ENCODE measurements at places on chromosomes 6 and 20. TPM values are rescaled to one million over a fixed set of nuclear protein-coding genes. Genes with fewer than 3 reads are reported as not detected.

Gene SLC22A16
- total RNA-seq, result not detected

Gene CST2
- total RNA-seq, result not detected

DNA sequence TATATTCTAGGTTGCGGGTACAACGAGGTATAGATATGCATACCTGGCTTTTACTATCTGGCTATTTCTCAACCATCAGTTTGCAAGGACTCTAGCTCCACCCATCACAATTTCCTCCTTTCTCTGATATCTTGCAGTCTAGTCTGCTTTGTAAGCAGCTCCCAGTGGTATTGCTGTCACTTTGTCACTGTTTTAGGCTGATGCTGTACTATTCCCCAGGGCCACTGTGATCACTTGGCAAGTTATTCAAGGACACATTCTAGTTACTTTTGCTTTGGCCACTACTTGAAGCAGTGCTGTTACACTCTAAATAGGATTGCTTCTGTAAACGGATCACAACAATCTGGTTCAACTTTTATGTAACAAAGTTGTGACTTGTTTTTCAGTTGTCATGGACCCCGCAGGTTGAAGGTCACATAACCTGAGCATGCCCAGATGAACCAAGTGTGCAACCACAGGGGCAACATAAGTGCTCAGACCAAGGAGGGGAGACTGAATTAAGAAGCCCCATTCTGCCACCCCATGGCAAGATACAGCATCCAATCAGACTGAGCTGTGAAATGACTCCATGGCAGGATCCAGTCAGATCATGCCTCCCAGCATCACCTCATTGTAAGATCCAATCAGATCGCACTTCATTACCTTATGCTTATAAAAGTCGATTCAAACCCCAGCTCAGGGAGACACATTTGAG lies 588.4 kb upstream of the CITED2 start:
- no peaks in the 10 kb centered on the region for H3K4me1 ChIP-seq
- H3K27me3 ChIP-seq, result no peaks in the 10 kb centered on the region
- no peaks in the 10 kb centered on the region for H3K36me3 ChIP-seq

GRCh38 chr6:161948462-161948861 lies 674.6 kb upstream of the AGPAT4 start:
- no peaks in the 10 kb centered on the region for H3K4me1 ChIP-seq
- H3K27ac ChIP-seq, result no peak overlapping the region
- H3K27me3 ChIP-seq, result no peaks in the 10 kb centered on the region
- no peak for DNase-seq
- H3K4me3 ChIP-seq, result no peak overlapping the region
- H3K36me3 ChIP-seq, result no peaks in the 10 kb centered on the region

Gene BPIFB4
- not detected for total RNA-seq

DNA sequence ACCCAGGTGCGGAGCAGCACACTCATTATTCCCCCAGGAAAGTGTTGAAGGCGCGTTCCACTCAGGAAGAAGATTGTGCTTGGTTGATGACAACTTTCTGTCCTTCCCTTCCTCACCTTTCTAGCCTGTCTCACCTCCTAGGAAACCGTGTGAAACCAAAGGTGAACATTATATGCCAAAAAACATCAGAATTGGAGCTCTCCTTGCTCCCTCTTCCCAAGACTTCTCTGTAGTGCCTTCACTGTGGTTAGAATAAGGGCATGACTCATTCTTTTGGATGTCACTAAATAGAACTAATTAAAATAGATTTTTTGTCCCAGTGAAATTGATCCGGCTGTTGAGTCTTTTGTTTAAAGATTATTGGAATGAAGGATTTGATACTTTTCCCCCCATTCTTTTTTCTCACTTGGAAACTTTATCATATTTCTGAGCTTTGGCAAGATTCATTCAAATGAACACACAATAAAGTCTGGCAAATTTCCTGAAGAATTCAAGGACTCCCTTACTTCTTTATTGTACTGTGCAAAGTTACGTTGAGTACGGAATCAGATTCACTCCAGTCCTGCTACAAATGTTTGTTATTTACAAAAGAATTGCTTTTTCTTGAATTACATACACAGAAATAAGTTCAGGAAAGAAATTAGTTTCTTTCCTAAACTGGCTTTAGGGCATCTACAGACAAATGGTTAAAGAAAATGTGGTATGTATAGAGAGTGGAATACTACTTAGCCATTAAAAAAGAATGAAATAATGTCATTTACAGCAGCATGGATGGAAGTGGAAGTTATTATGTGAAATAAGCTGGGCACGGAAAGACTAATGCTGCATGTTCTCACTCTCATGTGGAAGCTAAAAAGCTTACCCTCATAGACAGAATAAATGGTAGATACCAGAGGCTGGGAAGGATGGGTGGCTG lies 142.8 kb upstream of the AKAP12 start:
- no peak overlapping the region for H3K27ac ChIP-seq
- no peaks in the 10 kb centered on the region for H3K4me1 ChIP-seq
- H3K27me3 ChIP-seq, result no peaks in the 10 kb centered on the region
- no peaks in the 10 kb centered on the region for H3K36me3 ChIP-seq
- H3K4me3 ChIP-seq, result no peak overlapping the region

DNA sequence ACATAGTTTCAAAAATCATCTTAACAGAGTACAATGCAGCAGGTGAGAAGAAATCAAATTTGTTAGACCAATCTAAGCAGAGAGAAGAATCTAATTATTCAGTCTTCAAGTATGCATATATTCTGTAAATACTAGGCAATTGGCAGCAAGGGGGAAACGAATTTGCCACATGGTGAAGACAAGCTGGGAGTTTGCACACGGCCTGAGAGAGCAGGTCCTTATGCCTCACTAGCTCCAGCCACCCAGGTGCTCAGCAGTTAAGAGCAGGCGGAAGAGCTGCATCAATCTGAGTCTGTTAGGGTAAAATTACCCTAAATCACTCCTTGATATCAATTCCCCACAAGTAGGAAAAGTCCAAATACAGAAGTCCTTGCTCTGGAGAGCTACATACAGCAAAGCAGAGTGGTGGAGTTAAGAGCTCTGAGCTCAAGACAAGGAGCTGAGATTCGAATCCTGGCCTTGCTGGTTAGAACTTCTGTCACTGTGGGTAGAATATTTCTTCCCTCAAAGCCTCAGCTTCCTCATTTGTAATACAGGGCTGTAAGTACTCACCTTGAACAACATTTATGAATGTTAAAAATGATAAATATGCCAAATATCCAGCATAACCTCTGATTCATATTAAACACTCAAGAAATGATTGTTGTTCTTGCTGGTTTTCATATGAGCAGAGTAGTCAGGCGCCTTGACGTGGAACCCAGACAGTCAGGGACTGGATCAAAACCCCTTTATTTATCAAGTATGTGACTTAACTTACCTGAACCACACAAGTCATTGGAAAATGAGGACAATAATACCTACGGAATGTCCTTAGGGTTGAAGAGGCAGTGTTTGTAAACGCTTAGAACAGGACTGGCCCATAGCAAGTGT lies 444.2 kb downstream of the CDH26 start:
- no peak for DNase-seq
- H3K4me1 ChIP-seq, result no peaks in the 10 kb centered on the region
- no peaks in the 10 kb centered on the region for H3K36me3 ChIP-seq
- H3K4me3 ChIP-seq, result no peak overlapping the region

GRCh38 chr20:43821795-43822194 lies 92.9 kb upstream of the TOX2 start:
- no peak for DNase-seq
- no peaks in the 10 kb centered on the region for H3K36me3 ChIP-seq
- H3K4me3 ChIP-seq, result no peak overlapping the region
- H3K4me1 ChIP-seq, result no peaks in the 10 kb centered on the region

Gene CAGE1
- total RNA-seq, result not detected

Gene CTAGE9
- not detected for total RNA-seq

Gene DEFB124
- not detected for total RNA-seq

- no peaks in the 10 kb centered on the region for H3K4me1 ChIP-seq
- H3K4me3 ChIP-seq, result no peak overlapping the region
- H3K27me3 ChIP-seq, result no peaks in the 10 kb centered on the region
Observed at GRCh38 chr6:161342039-161342438, 68.2 kb upstream of the AGPAT4 start.

GRCh38 chr6:26199773-26200764 lies 112.8 kb downstream of the HFE start:
- H3K27me3 ChIP-seq, result no peaks in the 10 kb centered on the region
- H3K4me3 ChIP-seq, result peak overlapping the region; percentile 84
- no peaks in the 10 kb centered on the region for H3K36me3 ChIP-seq
- no peak for DNase-seq
- H3K27ac ChIP-seq, result peak overlapping the region; percentile 95

DNA sequence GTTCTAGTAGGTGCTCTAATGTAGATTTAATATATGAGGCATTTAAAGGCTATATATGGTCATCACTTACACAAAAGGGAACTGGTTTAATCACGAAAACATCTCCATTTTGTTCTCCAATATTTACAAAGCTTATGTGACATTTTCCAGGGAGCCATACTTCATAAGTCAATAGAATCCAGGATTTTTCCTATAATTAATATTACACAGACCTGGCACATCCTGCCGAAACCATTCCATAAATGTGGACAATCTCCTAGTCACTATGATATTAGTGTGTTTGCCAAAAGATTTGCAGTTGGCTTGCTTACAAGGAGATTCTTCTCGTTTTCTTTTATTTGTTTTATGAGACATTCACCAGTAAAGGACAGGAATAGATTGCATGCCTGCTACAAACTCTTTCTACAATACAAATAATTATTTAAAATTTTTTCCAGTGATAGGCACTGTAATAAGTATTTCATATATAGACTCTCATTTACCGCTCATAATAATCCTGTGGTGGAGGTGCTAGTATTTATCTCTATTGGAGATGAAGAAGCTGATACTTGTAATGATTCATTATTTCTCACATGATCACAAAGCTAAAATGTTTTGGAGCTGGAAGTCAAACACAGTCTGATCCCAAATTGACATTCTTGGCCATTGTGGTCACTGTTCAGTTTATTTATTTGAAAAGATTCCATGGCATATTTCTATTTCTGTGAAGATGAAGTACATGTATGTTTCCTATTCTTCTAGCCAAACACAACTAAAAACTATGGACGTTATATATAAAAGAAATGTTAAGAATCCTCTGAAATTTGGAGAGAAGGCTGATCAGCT lies 597.0 kb downstream of the HTR1B start:
- no peak overlapping the region for H3K4me3 ChIP-seq
- no peak overlapping the region for H3K27ac ChIP-seq
